Esophagus muscularis mucosa (tissue), 4 donors: ENCODE measurements at places on chromosomes 2 and 18. TPM values are rescaled to one million over a fixed set of nuclear protein-coding genes. Genes with fewer than 3 reads are reported as not detected.

DNA sequence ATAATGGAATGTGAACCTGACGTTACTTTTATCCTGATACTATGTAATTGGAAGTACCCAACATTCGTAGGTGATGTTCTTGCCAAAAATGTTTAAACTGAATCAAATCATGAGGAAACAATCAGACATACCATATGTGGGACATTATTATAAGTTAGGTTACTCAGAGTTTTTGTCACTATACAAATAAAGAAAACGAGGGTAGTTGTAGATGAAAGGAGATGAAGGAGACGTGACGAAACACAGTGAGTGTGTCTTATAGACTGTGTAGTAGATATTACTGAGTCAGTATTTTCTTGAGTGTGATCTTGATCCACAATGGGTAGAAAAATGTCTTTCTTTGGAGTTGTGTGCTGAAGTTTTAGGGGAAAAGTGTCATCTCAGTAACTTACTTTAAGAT lies 176.8 kb downstream of the ZNF407 start:
- no peak for DNase-seq

Gene LRRC30
- not detected for total RNA-seq

- DNase-seq, result no peak
Measured at GRCh38 chr2:121869363-121869762, 113.9 kb downstream of the TSN start.

DNA sequence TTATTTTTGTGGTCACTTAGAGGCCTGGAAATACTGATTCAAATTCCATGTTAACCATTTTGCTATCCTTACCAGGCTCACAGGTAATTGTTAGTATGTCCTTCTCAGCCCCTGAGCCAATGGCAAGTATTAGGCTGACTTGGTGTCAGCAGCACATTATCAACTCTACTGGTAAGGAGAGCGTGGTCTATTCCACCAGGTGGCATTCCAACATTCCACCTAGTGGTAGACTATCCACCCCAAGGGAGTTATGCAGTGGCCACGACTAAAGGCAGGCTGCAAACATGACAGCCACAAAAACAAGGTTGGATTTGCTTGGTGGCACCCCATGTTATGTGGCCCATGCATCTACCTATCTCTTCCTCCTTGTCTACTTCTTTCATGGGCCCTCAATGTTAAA lies 31.8 kb upstream of the GCC2 start:
- no peak for DNase-seq

GRCh38 chr2:233438573-233439147 lies 84.4 kb downstream of the DGKD start:
- no peak for DNase-seq

GRCh38 chr2:172095905-172096625 lies 6.6 kb downstream of the DLX2 start:
- DNase-seq, result no peak

DNA sequence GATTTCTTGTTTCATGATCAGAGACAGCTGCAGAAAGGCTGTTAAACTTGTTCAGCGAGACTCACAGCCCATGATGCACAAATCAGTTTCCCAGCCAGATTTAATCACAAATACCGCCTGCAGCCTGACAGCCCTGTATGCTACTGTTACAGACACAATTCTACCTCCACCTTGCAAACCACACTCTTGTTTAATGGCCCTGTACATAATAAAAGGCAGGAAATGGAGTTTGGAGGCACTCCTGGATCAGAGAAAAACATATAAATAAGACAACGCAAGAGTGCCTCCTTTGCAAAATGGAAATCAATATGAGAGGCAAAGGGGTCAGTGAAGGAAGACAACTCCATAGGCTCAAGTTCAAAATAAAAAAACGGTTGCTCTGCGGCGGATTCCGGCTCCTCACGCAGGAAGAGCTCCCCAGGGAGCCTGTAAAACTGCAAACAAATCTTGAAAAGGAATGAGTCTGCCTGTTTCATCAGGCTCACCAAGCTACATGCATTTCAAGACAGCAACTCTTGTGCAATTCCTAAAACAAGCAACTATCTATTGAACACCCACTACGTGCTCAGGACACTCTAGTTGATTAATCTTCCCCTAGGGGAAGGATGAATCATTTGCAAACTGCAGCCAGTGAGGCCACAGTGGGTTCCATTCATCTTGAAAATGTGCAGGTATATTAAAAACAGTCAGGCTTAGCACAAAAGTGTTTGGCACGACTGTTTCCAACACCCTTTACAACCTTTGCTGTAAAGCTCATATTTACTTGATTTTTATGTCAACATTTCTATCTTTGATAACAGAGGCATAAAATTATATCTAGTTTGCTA lies 37.5 kb downstream of the TBC1D8 start:
- no peak for DNase-seq

DNA sequence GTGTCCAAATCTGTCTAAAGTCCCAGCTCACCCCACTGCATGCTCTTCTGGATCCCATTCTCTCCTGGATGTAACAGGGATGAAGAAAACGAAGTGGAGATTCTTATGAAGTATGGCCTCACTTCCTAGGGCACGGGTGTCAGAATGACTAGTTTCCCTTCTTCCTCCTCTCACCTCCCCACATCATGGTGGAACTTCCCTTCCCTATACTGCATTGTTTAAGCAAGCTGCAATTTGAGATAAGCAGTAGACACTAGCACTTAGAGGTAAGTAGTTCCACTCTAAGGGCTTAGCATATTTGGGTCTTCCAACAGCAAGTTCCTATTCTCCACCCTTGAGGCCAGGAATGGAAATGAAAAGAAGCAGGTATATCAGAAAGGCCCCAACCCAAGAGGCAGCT lies 29.7 kb downstream of the SLC4A5 start:
- DNase-seq, result no peak
